Liver (tissue), 10 donors: ENCODE measurements at places on chromosomes 6 and 20. TPM values are rescaled to one million over a fixed set of nuclear protein-coding genes. Genes with fewer than 3 reads are reported as not detected.
A peak's percentile ranks its signal among the peaks of the same experiment; 100 is the strongest.

Gene UNC5CL
- total RNA-seq = 16.2 TPM

Gene ALDH5A1
- 19.8 TPM for total RNA-seq

Gene KIF25
- total RNA-seq = not detected

Gene HDGFL1
- total RNA-seq = not detected

Gene SRMS
- total RNA-seq = not detected

Gene SALL4
- 3.6 TPM for total RNA-seq

Gene GJA1
- 2.3 TPM for total RNA-seq

Gene RAD21L1
- not detected for total RNA-seq

Gene DUSP15
- 0.61 TPM for total RNA-seq

Gene PSORS1C2
- not detected for total RNA-seq

DNA sequence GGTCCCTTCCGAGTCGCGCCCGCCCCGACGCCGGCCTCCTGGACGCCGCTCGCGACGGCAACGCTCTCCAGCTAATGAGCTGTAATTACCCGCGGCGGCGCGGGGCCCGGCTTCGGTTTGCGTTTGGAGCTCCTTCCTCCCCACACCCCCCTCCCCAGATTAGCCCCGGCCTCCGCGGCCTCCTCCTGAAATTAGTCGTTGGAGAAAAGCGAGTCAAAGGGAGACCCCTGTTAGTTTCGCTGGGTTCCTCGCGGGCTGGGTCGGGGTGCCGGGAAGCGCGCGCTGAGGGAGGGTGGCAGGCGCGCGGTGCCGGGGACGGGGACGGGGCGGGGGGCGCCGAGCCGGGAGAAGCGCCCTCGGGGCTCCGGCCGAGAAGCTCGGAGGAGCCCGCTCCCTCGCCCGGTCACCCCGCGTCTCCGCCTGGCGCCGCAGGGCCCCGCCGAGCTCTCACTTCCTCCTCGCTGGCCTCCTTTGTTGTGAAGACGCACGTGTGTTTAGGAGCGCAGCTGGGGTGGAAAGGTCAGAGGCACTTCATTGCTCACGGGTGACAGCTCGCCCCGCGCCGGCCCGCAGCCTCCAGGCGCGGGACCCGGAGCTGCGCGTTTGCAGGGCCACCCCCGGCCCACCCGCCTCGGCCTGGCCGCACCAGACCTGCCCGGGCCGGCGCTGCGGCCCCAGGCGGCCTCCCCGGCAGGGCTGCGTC, 4.9 kb downstream of the FOXC1 start:
- DNase-seq = no peak

DNA sequence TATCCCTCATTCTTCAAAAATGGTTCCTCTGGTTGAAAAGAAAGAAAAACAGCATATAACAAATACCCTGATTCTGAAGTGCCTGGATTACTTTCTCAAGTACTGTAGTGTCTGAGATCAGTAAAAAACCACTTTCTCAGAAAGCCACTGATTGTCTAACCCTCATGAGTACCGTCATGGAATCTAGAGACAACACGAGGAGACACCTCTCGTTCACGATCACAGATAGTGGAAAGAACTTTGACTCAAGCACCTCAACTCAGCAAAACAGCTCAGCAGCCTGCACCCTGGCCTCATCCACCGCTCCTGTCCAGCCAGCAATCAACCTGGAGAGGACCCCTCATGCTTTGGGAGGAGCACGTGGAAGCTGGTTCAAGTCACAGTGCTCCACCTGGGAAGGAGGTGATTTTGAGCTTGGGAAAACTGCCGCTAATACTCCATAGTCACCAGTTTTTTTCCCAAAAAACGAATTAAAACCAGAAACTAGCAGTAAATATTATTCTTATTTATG, 1.0 kb downstream of the SCML4 start:
- DNase-seq = no peak

- no peak for DNase-seq
Observed at GRCh38 chr20:15058841-15059240, 721.4 kb upstream of the FLRT3 start.

GRCh38 chr6:11404081-11404480, 133.5 kb upstream of the TMEM170B start:
- no peak for DNase-seq

- DNase-seq = no peak
Observed at GRCh38 chr6:135791441-135791840, 60.1 kb upstream of the PDE7B start.

GRCh38 chr20:15171016-15171415, 833.6 kb upstream of the FLRT3 start:
- no peak for DNase-seq

- DNase-seq = no peak
Observed at GRCh38 chr6:161095916-161096315, 104.3 kb downstream of the MAP3K4 start.

GRCh38 chr20:23125625-23126191, 39.6 kb upstream of the CD93 start:
- DNase-seq = no peak

GRCh38 chr6:2958331-2958711, 13.0 kb downstream of the SERPINB6 start:
- DNase-seq = no peak

DNA sequence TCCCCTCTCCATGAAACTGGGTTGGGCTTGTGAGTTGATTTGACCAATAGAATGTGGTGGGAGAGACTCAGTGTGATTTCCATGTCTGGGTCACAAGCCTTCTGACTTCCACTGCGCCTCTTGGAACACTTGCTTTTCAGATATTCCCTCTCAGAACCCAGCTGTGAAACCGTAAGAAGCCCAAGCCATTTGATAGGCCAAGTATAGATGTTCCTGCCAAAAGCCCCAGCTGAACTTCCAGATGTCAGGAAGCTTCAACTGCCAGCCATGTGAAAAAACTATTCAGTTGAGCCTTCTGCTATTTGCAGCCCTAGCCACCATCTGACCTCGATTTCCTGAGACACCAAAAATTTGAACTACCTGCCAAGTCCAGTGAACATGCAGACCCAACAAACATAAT, 387.8 kb upstream of the GJE1 start:
- DNase-seq = no peak

- DNase-seq = peak; percentile 2
Observed at GRCh38 chr6:40346246-40346645, 240.9 kb downstream of the LRFN2 start.

DNA sequence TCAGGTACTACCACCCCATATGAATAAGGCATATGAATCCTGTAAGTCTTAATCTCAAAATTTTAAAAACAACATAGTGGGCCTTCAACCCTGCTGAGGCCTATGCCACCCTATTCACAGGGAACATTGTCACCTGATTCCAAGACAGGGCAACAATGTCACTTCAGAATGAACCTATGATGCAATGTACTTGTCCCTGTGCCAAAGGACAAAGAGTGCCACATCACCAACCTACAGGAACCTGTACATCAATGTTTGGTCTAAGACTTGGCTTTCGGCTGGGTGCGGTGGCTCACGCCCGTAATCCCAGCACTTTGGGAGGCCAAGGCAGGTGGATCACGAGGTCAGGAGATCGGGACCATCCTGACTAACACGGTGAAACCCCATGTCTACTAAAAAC, 318.5 kb upstream of the JARID2 start:
- DNase-seq = no peak

- no peak for DNase-seq
Observed at GRCh38 chr6:97473979-97474378, 191.0 kb upstream of the MMS22L start.

DNA sequence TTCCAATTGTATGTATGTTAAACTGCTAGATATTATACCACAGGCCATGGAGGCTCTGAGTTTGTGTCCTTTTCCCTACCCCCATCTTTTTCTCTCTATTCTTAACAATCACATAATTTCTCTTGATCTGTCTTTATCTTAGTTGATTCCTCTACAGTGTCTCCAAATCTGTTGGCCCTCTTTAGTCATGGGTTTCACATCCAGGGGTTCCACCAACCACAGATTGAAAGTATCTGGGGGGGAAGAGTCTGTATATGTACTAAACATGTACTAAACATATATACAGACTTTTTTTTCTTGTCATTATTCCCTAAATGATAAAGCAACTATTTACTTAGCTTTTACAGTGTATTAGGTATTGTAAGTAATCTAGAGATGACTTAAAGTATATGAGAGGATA, 20.2 kb downstream of the RAB22A start:
- DNase-seq = no peak

DNA sequence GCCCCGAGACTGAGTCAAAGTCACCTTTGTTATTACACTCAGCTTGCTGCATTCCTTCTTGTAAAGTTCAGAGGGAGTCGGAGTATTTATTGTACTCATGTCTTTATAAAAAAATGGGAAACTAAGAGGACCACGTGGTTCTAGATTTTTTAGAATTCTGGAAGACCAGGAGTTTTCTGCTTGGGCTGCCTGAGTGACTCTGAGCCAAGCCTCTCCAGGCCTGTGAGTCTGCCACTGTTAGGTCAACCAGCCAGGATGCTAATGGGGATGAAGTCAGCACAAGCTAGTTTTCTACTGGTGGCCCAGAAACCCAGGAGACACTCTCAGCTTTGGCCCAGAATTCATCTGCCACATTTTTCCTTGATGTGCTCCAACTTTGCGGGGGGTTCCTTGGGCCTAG, 453.5 kb upstream of the SULF2 start:
- DNase-seq = no peak

DNA sequence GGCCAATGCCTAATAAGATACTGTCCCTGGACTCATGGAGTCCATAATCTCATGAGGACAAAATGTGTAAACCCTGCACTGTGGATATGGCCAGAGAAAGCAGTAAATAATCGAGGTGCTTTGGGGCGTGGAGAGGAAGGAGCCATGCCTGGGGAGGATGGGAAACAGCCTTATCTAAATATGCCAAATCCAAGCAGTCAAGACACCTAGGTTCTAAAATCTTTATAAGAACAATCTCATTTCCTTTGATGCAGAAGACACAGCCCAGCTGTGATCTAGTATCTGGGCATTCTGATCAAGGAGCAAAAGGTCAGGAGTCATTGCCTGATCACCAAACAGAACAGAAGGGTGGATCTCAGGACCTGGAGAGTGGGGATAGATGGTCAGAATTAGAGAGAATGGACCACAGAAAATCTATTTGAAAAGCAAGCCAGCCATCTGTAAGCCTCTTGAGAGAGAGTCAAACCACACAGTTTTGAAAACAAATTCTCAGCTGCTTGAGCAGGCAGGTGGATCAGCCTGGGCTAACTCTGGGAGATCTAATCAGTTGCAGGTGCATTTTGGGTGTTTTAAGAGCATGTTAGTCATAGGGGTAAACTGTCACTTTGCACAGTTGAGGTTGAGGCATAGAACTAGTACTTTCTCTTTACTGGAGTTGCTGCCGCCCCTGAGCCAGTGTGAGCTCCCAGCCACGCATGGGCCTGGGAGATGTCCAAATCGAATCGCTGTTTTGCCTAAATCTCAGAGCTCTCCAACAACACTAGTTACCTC, 130.8 kb upstream of the TNFAIP3 start:
- DNase-seq = no peak

DNA sequence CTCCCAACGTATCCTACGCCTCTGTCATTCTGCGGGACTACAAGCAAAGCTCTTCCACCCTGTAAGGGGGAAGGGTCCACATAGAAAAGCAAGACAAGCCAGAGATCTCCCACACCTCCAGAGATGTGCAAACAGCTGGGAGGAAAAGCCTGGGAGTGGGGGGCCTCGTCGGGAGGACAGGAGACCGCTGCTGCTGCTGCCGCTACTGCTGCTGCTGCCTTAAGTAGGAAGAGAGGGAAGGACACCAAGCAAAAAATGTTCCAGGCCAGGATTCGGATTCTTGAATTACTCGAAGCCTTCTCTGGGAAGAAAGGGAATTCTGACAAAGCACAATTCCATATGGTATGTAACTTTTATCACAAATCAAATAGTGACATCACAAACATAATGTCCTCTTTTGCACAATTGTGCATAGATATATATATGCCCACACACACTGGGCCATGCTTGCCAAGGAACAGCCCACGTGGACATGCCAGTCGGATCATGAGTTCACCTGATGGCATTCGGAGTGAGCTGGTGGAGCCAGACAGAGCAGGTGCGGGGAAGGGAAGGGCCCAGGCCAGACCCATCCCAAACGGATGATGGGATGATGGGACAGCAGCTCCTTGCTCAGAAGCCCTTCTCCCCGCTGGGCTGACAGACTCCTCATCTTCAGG, 108.8 kb upstream of the RAB32 start:
- DNase-seq = no peak

DNA sequence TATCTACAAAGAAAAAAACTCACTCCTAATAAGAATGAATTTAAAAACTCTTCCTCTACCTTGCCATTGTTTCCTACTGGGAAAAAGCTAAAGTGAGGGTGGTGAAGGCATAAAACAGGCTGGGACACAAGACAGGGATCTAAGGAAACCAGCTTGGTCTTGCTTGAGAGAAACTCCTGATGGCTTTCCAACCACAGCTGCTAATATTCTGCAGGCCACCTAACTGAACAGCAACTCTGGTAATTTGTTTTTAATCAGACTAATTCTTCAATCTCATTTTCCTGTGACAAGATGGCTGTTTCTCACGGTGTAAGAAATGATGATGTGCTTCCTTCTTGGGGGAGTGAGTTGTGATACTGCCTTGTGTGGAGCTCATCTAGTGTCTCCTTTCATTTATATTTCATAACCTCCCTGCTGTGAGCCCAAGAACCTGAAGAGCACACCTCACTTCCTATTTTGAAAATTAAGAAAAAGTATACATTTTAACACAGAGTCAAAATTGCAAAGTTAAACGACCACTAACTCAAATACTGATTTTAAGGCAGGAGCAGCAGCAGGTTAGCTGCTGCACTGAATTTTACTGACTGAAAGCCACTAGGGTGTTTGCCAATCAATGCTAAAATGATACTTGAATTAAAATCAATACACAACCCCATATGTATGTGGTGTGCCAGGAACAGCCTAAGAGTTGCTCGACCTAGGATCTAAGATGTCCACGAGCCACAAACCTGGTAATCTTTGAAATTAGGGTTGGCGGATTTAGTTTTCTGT, 58.0 kb downstream of the BACH2 start:
- no peak for DNase-seq

DNA sequence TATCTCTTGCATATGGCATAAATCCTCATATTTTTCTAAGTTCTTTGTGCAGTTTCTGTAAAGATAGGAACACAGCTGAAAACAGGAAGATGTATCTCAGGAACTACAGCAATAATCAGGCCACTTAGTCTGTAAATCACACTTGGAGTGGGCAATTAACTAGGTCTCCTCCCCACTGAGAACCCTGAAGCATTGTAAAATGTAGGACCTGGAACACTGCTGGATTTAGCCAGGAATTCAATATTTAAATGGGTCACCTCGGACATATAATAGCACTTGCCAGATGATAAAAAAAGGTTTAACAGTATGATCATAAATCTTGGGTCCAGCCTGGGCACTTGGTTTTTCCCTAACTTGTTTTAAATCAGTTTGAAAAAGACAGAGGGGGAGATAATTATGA, 155.0 kb downstream of the GRM1 start:
- no peak for DNase-seq

DNA sequence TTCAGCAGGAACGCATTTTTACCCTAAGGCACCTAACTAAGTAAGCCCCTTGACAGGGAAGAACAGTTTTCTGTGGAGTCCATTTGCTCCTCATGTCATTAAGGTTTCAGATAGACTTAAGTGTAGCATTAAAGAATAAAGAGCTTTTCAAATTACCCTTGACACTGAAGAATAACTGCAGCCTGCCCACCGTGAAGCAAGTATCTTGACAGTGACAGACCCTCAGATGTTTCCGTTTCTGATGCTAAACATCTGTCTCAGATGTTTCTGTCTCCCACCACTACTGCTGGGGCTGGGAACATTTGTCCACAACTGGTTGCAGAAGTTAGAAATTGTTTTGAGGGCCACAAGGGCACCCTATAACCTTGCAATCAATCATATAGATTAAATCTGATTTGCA, 50.0 kb downstream of the SNAP25 start:
- DNase-seq = no peak
